ENCODE measurements at places on chromosomes 13 and 19.

DNA sequence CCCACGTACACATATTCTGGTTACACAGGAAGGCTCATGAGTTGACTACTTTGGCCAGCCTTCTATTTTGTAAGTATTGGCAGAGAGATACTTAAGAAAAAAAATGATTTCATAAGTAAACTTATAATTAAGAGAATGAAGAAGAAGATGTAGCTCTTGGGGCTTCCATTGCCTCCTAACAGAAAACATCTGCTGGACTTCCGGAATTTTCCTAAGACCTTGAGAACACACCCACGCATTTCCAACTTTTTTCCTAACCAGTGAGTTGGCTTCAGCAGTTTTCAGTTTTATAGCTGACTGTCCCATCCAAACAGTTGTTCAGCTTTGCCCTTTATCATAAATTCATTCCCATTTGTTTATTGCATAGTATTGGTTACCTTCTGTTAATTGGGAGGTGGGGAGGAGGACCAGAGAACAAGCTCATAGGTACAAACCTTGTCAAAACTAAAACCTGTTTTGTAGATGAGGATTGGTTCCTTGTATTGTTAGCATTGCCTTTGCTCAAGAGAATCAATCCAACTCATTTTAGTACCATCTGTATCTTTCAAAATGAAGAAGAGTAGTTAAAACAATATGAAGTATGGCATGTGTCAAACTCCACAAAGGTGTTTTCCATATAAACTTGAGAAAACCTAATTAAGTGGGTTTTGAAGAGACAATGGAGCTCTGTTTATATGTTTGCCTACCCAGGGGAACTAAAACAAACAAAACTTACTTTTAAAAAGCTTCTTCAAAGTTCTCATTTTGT, 93.9 kb downstream of the COL4A2 start:
- no peak for DNase-seq

- DNase-seq = no peak
Measured at GRCh38 chr13:30895773-30896172, 10.3 kb upstream of the MEDAG start.

GRCh38 chr13:46759846-46760245, 37.1 kb downstream of the ESD start:
- DNase-seq = no peak

DNA sequence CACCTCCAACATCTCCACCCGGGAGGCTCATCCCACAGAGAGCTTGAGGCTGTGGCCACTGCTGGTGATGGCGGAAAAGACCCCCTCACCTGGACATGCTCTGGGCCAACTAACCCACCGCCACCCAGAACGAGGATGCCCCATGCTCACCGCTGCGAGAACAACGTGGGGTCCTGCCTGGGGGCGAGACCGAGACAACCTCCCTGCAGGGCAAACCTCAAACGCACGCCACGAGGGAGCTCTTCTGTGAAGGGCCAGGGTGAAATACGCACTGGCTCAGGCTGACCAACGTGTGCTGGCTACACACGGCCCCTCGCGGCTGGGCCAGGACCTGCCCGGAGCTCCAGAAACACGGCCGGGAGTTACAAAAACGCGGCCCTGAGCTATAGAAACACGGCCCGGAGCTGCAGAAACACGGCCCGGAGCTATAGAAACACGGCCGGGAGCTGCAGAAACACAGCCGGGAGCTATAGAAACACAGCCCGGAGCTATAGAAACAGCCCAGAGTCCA, 19.0 kb upstream of the PLPP2 start:
- no peak for DNase-seq

DNA sequence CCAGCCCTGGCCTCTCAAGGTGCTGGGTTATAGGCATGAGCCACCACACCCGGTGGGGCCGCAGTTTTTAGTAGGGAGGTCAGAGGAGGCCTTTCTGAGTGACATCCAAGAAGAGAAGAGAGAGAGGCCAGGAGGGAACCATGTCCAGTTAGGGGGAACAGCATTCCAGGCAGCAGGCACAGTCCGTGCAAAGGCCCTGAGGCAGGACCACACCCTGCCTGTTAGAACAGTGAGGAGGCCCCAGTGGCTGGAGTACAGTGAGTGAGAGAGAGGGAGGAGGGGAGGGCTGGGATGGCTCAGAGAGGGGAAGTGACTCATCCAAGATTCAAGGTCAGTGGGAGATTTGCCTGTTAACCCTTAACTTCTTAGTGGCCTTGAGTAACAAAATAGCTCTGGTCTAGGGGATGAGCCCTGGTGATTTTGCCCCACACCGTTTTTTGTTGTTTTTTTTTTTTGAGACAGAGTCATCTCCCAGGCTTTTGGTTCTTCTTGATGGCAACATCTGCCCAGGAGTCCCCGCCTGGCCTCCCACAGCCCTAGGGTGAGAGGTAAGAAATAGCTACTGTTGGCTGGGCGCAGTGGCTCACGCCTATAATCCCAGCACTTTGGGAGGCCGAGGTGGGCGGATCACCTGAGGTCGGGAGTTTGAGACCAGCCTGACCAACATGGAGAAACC, 2.7 kb upstream of the PLIN3 start:
- no peak for DNase-seq

GRCh38 chr19:7242601-7243258, 51.5 kb downstream of the INSR start:
- no peak for DNase-seq

DNA sequence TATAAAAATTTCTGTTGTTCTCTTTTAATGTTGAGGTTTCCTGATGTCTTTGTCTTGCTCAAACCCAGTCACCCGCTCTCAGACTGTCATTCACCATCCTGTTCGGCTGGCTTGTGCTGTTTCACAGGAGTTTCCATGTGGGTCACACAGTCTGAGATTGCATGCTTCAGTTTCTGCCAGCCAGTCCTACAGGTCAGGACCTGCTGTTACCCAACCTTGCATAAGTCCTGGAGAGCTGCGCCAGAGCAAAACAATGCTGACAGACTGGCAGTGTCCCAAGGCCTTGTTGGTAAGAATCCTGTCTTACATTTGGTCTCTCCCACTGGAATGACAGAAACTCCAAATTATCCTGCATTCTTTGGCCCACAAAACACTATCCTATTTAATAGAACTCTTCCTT, 340.0 kb upstream of the SLITRK5 start:
- DNase-seq = no peak

DNA sequence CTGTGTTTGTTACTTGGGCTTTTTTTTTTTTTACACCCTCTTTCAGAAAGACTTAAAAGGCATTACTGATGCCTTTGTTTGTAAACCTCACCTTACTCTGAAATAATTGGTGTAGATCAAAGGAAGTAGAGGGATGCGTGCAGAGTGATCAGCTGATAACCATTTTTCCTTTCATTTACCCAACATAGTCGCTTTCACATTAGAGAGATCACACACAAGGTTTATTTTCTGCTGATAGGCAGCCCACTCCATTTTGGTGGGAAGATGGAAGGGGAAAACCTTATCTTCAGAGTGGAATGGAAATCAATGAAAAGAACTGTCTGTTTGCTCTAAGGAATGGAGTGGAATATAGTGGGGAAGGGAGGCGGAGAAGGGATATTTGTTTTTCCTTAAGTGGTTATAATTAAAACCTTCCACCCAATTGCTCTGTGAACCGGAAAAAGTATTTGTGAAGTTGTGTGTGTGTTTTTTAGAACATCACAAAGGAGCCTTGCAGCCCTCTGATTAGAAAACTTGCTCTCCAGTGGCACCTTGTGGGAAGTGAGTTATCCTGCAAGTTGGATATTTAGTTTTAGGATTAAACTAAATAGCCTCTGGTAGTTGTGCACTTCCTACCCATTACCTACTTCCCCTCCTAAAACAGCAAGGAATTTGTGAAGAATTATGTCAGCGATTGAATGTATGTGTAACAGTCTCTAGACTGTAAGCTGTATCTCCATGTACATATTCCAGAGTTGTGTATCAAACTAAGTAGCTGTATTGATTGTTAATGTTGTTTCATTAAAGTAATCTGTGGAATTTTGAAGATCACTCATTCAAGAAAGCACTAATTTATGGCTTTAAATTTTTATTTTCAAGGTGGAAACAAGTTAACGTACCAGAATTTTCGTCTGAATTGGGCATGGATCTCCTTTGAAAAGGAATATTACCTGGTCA, 76.8 kb downstream of the FREM2 start:
- peak; percentile 19 for DNase-seq

DNA sequence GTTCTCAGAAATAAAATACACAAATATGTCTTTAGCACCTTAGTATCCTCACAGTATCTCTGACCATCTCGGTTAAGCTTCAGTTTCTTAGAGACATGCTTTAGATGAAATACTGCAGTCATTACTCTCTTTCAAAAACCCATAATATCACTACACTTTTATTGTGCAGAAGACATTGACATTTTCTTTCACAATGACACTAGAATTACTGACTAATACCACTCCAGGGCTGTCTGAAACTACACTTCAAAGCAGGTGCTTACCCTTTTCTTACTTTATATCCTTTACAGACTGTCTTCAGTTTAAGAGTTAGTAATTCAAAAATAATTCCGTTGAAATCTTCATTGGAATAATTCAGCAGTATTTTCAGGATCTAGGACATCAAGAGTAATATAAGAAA, 42.2 kb upstream of the SLITRK6 start:
- no peak for DNase-seq

DNA sequence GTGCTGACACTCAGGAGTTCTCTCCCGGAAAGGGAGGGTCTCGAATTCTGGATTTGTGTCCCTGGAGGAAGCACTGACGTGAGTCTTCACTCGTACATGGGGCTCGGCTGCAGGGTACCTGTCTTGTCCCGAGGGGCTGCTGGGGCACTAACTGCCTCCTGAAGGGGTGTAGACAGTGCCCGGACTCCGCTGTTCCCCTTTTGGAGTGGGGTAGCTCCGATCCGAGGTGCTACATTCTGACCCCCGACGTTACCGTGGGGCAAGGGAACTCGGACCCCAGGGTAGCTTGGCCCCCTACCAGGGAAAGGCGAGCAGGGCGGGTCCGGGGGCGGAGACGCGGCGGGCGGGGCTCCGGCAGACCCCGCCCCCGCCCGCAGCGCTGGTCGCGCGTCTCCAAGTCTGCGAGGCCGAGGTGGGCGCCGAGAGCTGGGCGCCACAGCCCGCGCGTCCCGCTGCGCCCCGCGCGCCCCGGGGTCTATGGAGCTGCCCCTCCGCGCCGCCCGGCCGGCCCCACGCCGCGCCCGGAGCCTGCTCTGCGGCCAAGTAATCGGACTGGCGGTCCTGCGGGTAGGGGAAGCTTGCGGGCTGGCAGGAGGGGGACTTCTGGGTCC, at the start of gene NPAS1:
Gene NPAS1 (plus strand): TSS at position 407 of the 611 bp plus-strand sequence. CDS start 1,211 bp downstream, outside the sequence.
- DNase-seq = no peak

- no peak for DNase-seq
Measured at GRCh38 chr13:107580741-107581412, 634.5 kb downstream of the LIG4 start.

DNA sequence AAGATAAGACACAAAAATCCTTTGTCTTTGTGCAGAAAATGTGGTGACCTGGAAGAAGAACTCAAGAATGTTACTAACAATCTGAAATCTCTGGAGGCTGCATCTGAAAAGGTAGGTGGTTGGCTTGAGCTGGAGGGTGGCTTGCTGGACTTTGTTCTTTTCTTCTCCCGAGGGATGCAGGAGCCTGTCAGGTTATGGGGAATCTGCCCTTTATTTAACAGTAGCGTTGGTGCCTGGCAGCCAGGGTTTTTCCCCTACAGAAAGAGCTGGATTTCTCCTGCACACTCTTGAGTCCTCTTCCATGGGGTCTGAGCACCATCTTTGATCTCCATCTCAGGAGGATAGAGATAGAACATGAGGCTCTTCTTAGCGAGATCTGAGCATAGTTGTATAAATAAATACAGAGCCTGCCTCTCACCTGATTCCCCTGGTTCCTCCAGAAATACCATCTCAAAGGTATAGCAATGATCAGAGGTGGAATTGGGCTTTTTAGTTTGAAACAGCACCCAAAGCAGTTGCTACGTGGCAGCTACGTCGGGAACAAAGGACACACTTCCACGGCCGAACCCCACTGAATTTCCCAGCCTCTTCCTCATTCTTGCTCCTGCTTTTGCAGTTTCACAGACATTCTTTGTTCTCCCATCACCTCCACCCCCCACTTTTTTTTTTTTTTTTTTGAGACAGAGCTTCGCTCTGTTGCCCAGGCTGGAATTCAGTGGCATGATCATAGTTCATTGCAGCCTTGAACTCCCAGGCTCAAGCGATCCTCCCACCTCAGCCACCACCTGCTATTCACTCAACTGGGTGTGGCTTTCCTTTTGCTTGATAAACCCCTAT, 12.9 kb downstream of the TPM4 start:
- DNase-seq = no peak

DNA sequence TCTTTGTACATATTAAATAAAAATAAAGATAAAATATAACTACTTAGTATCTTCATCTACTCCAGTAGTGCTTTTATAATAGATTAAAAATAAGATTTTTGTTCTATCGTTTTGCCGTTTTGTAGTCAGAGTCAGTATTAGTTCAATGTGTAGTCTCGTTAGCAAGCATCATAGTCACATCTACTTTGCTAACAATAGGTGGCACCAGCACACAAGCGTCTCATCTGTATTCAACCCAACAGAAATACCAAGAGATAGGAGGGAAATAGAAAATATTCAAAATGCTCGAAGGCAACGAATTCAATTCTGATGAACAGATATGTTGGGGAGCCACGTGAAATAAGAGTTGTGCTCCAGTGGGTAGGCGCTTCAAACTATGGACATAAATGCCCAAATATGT, 21.4 kb upstream of the MICU2 start:
- DNase-seq = no peak

DNA sequence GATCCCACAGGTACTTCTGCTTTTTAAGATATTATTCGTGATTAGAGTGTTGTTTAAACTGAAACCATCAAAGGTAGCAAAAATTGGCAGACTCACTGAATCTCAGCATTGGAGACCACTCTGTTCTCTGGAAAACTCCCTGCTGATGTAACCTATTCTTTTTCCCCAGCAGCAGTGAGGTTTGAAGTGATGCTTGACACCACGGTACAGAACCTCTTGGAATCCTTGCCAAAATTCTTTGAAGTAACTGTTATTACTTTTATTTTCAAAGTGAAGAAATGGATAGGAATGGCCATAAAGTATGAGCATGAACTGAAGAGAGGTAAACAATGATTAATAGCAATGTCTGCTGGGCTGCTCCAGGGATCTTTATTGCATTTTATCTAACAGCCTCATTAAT, 66.4 kb upstream of the KL start:
- no peak for DNase-seq

DNA sequence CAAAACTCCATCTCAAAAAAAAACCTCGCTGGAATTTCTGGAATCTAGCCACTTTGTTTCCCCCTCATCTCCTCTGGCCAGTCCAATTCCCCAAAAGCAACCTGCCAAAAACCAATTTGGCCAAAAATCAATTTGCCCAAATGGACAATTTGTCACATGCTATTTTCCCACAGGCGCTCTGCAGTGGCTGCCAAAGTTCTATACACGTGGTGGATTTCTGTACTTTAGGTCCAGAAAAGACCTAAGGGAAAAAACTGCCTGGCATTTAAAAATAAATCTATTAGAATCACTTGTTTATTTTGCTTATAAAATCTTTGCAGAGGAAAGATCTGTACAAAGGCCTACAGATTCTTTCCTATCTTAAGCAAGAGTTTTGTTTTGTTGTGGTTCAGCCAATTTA, 79.4 kb downstream of the MAP4K1 start:
- no peak for DNase-seq

GRCh38 chr13:33129094-33129832, 113.0 kb downstream of the KL start:
- DNase-seq = no peak
